Tibial nerve (tissue), 4 donors: ENCODE measurements at places on chromosomes 7 and 10.
A peak's percentile ranks its signal among the peaks of the same experiment; 100 is the strongest.

GRCh38 chr7:93958216-93958615, 36.7 kb downstream of the GNG11 start:
- no peak for DNase-seq

DNA sequence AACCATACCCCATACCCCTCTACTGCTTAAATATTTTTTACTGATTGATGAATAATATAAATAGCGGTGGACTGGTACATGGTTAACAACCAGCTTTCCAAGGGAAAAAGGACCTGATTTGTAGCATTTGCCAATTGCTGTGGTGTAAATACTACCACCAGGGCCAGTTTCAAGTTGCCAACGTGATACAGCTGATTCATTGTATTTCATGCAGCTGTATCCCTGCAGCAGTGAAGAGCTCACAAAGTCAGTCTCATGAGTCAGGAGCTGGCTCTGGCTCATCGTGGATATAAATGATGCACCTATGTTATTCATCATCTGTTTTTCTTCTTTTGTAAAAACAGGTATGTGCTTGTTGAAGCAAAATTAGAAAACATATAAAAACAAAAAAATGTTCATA, 15.2 kb downstream of the CALML5 start:
- DNase-seq: no peak

GRCh38 chr7:21429786-21430574, 2.1 kb downstream of the SP4 start:
- no peak for DNase-seq

DNA sequence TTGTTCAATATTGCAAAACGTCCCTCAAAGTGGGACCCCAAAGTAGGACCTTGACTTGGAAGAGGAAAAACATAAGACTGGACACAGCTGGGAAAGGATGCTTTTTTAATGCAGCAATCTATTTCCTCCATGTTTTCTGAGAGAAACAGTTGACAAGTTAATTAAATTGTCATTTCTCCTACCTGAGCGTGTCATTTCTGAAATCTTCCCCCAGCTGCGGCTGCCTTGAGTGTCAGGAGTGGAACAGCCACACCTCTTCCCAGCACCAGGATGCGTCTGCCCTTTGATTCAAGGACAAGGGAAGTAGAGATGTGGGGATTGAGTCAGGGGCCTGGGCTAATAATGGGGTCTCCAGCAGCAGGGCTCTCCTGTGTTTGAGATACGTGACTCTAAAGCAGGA, 171.3 kb downstream of the HECW1 start:
- no peak for DNase-seq

DNA sequence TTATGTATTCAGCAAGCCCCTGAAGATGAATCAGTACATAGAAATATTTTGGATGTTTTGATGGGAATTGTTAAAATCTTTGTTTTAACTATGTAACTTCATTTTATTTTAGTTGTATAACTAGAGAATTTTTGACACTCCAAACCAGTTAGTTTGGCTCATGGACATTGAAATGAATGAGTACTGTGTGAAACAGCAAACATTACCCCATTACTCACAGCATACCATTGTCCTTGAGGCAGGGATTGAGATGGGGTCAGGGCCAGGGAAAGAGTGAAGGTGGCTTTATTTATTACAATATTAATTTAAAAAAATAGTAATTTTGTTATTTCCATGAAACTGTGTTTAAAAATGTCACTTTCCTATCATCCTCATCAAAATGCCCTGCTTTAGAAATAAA, 4.8 kb upstream of the BMPER start:
- DNase-seq: no peak

- DNase-seq: no peak
Observed at GRCh38 chr10:102537367-102537766, 33.6 kb downstream of the SUFU start.

DNA sequence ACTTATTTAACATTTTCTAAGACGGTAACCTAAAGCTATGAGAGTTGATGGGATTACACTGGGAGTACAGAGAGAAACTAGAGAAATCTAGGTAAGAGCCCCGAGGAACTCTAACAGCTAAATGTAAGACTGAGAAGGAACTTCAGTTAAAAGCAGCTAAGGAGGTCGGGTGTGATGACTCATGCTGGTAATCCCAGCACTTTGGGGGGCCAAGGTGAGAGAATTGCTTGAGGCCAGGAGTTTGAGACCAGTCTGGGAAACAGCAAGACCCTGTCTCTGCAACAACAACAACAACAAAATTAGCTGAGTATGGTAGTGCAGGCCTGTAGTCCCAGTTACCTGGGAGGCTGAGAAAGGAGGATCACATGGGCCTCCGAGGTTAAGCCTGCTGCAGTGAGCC, 24.0 kb downstream of the FRA10AC1 start:
- no peak for DNase-seq

- peak; percentile 52 for DNase-seq
Observed at GRCh38 chr10:119341459-119342301, 134.3 kb downstream of the GRK5 start.

DNA sequence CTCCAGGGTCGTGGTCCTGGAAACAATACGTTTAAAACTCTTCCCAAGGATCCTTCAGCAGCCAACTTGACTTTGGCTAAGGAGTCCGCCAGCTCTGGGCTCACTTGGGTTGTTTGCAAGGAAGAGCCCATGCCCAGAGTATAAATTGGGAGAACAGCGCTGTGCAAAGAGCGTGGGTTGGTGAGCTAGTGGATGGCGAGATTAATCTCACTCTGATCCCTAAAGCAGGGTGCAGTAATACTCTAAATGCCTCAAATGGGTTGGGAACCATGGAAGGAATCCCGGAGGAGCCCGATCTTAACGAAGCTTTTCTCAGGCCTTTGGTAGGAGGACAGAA, 495 bp upstream of the SDHAF3 start:
- no peak for DNase-seq

GRCh38 chr7:92590711-92591310, 621 bp upstream of the FAM133B start:
- no peak for DNase-seq

- no peak for DNase-seq
Observed at GRCh38 chr7:92644406-92645113, 54.4 kb upstream of the FAM133B start.

- no peak for DNase-seq
Observed at GRCh38 chr7:25949736-25950487, 202.1 kb upstream of the NFE2L3 start.

- no peak for DNase-seq
Observed at GRCh38 chr7:84633-85020, 107.7 kb upstream of the FAM20C start.

DNA sequence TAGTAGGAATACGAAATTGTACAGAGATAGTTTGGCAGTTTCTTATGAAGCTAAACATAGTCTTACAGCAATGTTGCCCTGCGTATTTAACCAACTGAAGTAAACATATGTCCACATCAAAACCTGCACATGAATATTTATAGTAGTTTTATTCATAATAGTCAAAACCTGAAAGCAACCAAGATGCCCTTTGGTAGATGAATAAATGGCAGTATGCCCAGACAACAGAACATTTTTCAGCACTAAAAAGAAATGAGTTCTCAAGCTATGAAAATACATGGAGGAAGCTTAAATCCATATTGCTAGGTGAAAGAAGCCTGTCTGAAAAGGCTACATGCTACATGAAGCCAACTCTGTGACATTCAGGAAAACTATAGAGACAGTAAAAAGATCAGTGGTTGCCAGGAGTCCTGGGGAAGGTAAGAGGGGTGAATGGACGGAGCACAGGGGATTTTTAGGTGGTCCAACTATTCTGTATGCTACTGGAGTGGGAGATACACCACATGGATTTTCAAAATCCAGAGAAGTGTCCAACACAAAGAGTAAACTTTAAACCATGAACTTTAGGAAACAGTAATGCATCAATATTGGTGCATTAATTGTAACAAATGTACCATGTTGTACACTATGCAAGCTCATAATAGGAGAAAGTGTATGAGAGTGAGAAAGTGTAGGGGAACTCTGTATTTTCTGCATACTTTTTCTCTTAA, 17.6 kb downstream of the GPRIN2 start:
- DNase-seq: no peak

DNA sequence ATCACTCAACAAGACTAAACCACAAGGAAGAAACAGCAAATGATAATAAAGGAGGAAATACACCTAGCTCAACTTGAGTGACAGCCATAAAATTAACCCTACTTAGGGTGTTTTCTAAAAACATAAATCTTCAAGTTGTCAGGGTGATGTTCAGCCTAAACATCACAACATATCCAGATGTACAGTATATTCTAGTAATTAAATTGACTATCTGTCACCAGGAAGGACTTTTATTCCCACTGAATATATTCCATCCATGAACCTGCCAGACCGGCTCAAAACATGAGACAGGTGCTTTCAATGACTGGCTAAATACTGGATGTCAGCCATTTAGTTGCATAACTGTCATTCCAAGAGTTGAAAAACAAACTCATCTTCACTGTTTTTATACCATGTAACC, 298.1 kb upstream of the NEBL start:
- no peak for DNase-seq

GRCh38 chr10:120181154-120181553, 275.9 kb upstream of the PLPP4 start:
- no peak for DNase-seq

- no peak for DNase-seq
Observed at GRCh38 chr7:101942603-101943210, 125.3 kb downstream of the CUX1 start.

- no peak for DNase-seq
Observed at GRCh38 chr7:133070562-133070961, 11.3 kb downstream of the CHCHD3 start.

GRCh38 chr10:100208276-100208675, 21.1 kb downstream of the CHUK start:
- DNase-seq: no peak

- DNase-seq: no peak
Observed at GRCh38 chr7:134691546-134692343, 45.1 kb downstream of the BPGM start.

DNA sequence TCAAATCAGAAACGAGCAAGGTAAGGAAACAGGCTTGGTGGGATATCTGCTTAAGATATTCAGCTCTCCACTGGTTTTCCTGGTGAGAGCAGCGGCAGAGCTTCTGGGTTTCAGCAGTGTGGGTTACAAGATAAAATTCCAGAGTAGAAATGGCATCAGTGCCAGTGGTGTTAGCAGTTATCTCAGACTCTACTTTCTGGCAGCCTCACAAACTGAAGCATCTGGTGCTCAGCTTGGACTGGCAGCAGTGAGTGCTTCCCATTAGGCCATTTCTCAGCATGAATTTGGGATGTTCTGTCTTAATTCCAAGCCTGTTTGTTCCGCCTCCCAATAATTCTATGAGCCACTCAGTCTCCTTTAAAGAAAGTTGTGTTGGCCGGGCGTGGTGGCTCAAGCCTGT, 6.9 kb upstream of the GSTO2 start:
- DNase-seq: no peak

DNA sequence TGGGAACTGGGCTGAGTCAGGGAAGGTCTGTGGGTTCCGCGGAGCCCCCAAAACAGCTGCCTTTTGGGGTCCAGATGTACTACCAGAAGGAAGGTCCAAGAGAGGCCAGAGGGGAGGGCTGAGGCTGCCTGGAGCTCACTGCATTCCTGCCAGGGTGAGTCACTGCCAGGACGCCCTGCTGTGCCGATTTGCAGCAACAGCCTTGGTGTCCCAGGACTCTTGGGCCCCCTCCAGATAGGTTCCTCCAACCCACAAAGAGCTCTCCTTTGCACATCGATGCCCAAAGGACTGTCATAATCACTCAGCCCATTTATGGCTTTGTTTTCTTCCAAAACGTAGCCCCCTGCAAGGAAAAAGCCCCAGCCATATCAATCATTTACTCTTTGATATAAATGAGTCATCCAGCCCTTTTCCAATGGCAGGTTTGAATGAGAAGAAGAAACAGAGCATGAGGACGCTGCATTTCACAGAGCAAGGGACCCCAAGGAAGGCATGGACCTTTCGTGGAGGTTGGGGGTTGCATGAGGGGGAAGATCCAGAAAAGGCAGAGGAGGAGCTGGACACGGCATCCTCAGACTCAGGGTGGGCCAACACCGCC, 32.2 kb upstream of the COL13A1 start:
- no peak for DNase-seq

GRCh38 chr10:5530846-5531557, 6.2 kb downstream of the CALML3 start:
- no peak for DNase-seq

GRCh38 chr10:89240519-89240918, 11.1 kb downstream of the LIPA start:
- DNase-seq: no peak
